Bronchial epithelial cell (primary cell): ENCODE measurements at places on chromosomes 6 and 20. TPM values are rescaled to one million over a fixed set of nuclear protein-coding genes. Genes with fewer than 3 reads are reported as not detected.

DNA sequence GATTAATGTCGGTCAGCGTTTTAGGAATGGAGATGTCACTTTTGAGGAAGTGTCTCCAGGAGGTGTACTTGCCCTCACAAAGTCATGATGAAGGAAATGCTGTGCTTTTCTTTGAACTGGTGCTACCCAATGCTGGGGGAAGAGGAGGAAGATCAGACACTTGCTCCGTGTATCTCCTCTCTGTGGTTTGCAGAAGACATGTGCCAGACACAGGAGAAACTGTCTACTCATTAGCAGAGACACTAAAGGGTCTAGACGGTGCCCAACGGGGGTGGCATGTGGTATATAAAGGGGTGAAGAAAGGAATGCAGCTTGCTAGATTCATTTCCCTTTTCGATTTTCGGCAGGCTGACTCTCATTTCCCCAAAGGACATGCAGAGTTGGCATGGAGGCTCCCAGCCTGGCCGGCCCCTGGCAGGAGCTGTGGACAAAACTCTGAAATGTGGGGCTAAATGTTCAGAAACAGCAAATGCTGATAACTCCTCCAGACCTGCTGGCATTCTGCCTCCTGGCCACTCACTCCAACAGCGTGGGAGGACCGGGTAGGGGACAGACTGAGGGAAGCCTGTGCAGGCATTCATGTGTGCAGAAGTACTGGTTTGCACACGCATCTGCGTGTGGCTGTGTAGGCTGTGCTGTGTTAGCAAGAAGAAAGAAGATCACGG, 59.6 kb upstream of the QKI start:
- DNase-seq = no peak

DNA sequence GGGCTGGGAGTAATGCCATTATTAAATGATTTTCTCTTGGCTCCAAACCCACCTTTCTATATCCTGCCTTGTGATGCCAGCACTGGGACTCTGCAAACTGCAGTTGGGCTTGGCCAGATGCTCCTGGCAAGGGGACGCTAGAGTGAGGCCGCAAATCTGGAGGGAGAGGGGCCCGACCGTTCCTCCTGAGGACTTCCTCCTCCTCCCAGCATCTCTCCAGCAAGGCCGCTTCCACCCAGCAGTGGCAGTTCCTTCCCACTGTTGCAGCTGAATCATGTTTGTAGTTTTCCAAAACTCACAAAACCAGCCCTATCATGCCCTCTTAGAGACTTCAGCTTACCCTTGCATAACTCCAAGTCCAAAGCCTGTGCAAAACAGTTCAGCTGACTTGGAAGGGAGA, 244.4 kb downstream of the FOXA2 start:
- peak; percentile 88 for DNase-seq

GRCh38 chr20:52200870-52201269, 9.3 kb upstream of the ZFP64 start:
- peak; percentile 67 for DNase-seq

- no peak for DNase-seq
These were observed 402.5 kb downstream of the PLCB1 start for GRCh38 chr20:8534368-8535160.

GRCh38 chr6:19803331-19804204, 33.6 kb upstream of the ID4 start:
- no peak for DNase-seq

GRCh38 chr20:341682-342081, 5.2 kb upstream of the NRSN2 start:
- peak; percentile 91 for DNase-seq

- DNase-seq = no peak
These were observed 35.3 kb downstream of the NEDD9 start for GRCh38 chr6:11197175-11197536.

GRCh38 chr6:38719358-38719757, 4.2 kb downstream of the DNAH8 start:
- no peak for DNase-seq

DNA sequence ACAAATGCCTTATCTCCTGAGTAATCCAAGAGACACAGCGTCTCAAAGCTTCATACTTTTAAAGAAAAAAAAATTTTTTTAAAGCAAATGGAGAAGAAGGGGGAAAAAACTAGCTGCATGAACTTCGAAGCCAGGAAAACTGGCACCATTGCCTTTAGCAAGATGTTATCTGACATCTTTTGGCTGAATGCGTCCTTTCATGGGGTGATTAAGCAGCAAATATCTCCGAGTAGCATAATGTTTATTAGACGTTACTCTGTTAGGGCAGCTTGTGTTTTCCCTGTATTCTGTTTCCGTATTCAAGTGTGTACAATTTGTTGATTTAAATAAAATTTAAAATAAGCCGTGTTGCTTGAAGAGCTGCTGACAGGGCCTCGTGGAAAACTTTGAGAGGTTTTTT, 76.5 kb upstream of the TSHZ2 start:
- no peak for DNase-seq

DNA sequence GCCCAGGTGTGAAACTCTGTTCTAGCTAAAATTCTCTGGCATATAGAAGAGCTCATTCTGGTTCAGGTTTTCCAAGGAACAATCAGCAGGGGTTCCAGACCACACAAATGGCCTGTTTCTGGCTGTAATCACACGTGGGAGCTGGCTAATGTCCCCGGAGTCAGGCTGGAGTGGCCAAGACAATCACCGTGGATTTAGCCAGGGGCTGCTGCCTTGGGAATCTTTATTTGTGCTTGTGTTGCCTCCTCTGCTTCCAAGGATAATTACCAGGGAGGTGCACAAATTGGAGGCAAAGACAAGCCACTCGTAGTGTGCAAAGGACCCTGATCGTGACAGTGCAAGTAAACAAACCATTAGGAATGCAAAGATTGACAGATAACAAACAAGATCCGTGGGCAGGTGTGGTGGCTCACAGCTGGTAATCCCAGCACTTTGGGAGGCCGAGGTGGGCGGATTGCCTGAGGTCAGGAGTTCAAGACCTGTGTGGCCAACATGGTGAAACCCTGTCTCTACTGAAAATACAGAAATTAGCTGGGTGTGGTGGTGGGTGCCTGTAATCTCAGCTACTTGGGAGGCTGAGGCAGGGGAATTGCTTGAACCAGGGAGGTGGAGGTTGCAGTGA, 77.3 kb downstream of the KCNB1 start:
- DNase-seq = no peak

DNA sequence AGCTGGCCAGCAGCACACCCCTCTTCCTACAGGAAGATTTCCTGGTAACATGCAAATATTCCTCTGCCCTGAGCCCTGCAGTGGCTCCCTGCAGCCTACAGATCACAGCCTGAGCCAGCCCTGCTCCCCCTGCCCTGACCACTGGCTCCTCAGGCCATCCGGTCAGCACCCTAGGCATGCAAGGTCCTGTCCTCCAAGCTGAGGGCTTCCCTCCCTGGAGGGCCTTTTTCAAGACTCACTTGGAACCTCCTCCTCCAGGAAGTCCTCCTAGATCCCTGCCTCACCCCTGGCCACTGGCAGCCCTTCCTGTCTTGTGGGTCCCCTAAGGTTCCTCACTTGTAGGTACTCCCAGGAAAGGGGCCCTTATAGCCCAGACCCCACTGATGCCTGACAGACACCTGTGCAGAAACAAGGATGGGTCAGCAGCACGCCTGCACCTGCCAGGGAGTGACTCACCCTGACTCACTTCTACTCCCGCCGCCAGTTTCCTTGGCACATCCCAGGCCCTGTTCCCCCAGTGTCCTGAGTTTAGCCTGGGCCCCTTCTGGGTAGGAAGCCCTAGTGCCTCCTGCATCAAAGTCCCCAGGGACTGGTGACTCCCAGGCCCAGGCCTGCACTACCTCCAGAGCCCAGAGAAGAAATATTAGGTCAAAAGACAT, 3.2 kb downstream of the SLC4A11 start:
- DNase-seq = peak; percentile 79

- DNase-seq = peak; percentile 81
These were observed 20.6 kb upstream of the ECI2 start for GRCh38 chr6:4155848-4156466.

GRCh38 chr20:34403908-34404307, 40.8 kb downstream of the ITCH start:
- DNase-seq = no peak

GRCh38 chr6:13427801-13428582, 59.4 kb downstream of the GFOD1 start:
- no peak for DNase-seq

GRCh38 chr6:142568857-142569597, 267.2 kb downstream of the ADGRG6 start:
- peak; percentile 43 for DNase-seq

DNA sequence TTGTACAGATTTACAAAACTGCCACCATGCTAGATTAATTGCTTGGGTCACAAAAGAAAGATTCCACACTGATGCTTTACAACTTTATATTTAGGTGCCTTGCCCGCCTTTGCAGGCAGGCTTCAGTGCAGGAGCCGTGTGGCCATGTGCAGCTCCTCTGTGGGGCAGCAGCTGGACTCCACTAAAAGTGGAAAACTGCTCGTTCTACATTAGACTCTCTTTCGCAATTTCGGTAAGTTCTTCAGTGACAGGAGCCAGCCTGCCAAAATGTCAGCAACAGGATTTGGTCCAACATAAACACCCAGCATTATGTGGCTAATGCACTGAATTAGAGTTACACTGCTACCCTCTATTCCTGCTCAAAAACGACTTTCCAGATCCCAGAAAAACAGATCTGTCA, 174.4 kb upstream of the KCNK16 start:
- DNase-seq = no peak

DNA sequence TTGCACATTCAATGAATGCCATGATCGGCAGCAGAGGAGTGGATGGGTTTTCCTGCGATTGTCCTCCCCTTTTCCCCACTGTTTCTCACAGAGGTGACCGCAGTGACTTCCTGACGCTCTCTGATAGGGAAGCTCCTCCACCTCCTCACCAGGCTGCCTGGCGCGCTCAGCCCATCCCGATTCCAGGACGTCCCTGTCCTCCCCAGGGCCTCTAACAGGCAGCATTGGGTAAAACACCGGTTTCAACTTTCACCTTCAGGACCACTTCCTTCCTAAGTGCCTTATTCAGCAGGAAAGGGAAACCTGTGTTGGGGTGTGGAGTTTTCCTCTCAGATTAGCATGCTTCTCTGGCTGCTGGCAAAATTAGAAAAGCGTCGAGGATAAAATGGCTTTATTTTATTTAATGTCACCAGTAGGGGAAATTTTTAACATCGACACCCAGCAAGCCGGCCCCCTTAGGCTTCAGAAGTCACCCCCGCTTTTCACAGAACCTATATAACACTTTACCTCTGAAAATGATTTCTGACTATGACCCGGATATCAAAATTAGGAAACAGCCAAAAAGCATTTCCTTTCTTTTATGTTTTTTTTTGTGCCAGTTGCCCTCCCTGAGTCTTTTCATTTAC, 570.4 kb upstream of the GJE1 start:
- no peak for DNase-seq

DNA sequence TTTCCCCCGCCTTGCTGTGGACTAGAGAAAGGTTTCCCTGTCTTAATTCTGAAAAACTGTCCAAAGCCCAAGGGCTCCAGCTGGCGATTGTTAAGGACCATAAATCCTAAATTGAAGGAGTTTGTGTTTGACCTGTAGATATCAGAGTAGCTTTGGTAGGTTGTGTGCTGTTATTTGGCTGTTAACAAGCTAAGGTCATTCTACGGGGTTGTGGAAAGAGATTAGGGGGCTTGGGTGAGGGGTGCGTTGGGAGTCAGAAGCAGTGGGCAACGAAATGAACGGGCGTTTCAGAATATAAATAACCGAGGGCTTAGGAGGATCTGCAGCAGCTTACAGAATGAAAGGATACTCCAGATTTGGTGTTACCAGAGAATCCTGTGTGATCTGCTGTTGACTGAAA, 32.6 kb upstream of the BTN3A2 start:
- no peak for DNase-seq

DNA sequence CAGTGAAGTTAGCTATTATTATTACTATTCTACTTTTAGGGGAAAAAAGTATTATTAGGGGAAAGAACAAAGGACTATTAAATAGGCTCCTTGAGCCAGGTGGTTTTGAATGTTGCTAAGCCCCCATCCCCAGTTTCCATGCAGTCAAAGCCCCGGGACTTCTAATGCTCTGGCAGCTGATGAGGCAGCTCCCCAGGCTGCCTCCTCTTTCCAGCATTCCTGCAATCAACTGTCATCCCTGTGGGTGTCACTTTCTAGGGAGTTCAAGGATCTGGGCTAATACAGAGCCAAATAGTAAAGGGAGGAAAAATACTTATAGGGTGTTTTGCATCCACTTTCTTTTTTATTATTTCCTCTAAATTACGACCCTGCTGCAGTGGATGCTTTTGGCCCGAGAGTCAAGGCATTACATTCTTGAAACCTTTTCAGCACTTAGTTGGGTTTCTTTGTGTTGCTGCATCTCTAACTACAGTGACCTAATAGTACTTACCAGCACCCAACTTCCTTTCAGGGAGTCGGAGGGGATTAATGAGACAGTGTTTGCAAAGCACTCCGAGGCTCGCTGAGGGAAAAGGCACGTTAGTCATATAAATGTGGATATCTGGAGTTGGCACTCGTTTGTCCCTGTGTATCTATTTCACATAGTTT, 303.9 kb upstream of the MAP3K7 start:
- DNase-seq = peak; percentile 22

DNA sequence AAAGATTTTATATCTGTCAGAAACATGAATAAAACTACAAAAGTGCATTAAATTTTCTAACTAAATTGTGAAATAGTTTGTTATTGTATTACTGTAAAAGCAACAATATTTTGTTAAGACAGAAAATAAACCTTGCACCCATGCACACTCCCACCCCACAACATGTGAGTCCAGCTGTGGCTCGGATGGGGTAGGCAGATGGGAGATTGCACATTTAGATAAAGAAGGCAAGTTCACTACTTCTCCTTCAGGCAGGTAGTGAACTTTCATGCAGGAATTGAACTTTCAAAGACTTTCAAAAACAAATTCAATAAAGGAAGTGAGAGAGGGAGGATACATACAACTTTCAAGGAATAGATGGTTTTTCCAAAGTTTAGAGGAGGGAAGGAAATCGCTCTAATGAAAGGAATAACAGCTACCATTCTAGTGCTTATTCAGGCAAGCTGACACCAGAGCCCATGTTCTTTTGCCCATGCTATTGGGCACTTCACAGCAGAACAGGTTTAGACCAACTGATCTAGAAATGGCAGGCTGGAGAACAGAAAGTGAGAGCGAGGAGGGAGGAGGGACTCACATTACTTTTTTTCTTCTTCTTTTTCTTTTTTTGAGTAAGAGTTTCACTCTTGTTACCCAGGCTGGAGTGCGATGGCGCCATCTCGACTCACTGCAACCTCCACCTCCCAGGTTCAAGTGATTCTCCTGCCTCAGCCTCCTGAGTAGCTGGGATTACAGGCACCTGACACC, 28.5 kb downstream of the SF3B5 start:
- no peak for DNase-seq

- DNase-seq = no peak
These were observed 12.6 kb upstream of the PCMTD2 start for GRCh38 chr20:64242797-64243475.

The CLVS2 gene
- not detected in 2 replicates for total RNA-seq

The TMEM74B gene
- total RNA-seq = 0.38 TPM in 1 of 2 replicates, not detected in the other

The ATP9A gene
- 22.7 and 26.3 TPM in 2 replicates for total RNA-seq

The IL17A gene
- total RNA-seq = not detected in 2 replicates

The SLC17A1 gene
- not detected in 2 replicates for total RNA-seq

The BTN1A1 gene
- not detected in 2 replicates for total RNA-seq

The RNF146 gene
- total RNA-seq = 49.0 TPM in 2 replicates

The OXT gene
- total RNA-seq = not detected in 2 replicates

The CSTF1 gene
- 21.9 and 22.4 TPM in 2 replicates for total RNA-seq
